ENCODE measurements at places on chromosomes 2 and 18.

DNA sequence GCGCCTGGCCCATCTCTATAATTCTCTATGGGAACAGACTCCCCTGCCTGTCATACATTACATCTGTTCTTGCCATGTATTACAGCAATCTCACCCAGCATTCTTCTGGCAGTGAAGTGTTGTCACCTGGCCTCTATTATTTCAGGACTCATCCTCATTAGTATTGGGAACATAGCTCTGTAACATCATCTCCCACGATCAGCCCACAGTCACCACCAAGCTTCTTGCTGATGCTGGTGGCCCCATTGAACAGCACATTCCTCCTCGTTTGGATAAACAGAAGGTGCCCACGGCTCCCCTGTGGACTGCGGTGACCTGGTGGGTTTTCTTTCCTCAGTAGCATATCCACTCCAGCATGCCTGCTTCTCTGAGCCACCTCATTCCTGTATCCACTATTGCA lies 21.5 kb downstream of the CHCHD5 start:
- DNase-seq: no peak

DNA sequence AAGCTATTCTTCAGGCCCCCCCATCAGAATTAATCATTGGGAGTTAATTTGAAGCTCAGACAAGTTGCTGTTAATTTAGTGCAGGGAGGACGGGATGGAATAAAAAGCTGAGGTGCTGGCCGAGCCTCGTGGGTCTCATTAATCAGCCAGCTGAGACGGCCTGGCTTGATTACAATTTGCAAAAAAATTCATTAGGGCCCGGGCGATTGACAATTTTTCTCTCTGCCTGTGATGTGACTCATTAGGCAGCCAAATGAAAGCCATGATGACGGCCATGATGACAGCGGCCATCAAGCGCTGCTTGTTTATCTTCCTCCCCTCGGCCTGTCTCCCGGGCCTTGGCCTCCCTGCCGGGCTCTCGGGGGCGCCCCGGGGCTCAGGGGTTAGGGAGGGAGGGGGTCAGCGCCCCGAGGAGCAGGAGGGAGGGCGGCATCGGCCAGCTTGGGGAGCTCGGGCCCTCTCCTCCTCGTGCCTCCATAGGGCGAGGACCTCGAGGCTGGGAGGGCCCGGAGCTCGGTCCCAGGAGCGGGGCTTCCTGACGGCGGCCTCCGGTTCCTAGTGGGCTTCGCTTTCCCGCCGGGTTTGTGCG lies 5.2 kb downstream of the GBX2 start:
- DNase-seq: no peak

DNA sequence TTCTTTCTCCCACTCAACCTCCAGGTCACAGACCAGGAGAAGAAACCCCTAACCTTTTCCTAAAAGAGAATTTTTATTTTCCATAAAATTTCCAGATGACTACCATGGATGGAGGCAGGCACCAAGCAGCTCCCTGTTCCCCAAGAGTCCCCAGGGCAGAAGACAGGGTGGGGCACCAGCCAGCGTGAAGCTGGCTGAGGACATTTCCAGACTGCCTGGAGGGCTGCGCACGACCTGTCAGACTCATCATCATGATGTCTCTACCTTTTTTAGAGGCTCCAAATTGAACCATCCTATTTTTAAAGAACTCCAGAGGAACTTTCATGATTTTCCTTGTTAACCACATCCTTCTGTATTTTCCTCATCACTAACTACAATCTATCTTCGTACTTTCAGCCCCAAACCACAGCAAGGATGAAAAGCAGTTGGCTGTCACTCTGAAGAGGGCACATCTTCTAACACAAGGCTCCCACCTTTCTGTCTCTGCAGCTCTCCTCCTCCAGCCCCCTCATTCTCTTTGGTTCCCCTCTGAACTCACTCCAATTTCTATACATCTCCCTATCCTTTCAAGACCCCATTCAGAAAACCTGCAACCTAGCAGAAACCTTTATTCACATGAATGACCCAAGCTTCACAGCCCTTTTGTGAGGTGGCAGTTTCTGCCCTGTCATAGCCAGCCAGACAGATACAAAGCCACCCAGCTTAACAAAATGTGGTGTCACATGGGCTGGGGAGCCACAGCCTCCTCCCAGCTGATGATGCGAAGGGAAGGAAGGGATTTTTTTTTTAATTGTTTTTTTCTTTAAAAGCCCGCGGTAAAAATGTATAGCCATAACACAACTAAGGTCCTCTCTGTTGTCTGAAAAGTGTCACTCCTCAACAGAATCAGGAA lies 11.1 kb downstream of the AMMECR1L start:
- no peak for DNase-seq

GRCh38 chr2:65465124-65465523 lies 32.7 kb upstream of the SPRED2 start:
- DNase-seq: no peak

- no peak for DNase-seq
Observed at GRCh38 chr18:39513186-39513585, 1947.6 kb upstream of the CELF4 start.

DNA sequence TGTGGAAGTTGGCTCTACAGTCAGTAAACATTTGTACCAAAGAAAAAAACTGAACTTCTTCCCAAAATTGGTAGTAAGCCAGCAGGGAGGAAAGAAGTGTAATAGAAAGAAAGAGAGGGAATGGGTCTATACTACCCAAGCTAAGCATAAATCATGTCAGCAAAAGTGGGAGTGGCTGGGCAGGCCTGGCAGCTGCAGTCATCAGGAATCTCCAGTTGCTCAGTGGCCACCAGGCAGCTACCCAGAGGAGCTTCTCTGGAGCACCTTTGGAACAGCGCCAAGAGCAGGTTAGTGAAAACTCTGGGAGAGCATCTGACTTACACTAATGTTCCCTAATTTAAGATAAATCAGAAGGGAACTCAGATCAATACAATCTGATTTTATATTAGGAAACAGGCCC lies 14.3 kb downstream of the FRZB start:
- DNase-seq: peak; percentile 54

DNA sequence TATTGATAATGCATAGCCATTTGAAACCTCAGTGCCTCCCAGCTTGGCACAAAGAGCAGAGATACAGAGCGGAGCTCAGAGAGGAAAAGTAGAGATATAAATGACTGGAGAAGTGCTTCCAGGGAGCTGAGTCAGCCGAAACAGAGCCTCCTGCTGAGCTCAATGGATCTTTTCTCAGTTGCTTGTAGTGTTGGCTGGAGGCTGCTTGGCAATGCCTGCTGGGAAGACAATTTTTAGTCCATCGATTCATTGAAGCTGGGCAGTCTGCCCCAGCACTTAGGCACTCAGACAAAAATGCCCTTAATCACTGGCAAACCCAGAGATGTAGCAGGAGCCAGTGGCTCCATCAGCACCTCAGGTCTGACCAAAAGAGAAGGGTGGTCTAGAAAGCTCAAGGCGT lies 81.3 kb upstream of the SETBP1 start:
- DNase-seq: no peak

- no peak for DNase-seq
Observed at GRCh38 chr2:175107146-175107545, 60.9 kb downstream of the ATF2 start.

DNA sequence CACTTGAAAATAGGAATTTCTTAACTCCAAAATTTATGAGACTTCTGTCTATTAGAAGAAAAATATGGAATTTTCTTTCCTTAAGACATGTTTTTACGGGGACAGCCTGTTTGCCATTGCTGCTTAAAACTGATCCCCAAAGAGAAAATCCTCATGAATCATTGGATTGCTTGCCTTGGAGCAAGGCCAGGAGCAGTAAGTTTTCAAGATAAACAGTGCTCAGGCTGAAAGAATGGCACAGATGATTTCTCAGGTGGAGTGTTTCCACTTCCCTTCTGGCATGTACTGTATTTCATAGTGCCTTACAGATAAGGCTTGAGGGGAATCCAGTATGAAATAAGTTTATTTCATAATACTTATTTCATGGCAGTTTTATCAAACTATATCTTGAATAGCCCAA lies 74.3 kb upstream of the MMADHC start:
- DNase-seq: no peak

DNA sequence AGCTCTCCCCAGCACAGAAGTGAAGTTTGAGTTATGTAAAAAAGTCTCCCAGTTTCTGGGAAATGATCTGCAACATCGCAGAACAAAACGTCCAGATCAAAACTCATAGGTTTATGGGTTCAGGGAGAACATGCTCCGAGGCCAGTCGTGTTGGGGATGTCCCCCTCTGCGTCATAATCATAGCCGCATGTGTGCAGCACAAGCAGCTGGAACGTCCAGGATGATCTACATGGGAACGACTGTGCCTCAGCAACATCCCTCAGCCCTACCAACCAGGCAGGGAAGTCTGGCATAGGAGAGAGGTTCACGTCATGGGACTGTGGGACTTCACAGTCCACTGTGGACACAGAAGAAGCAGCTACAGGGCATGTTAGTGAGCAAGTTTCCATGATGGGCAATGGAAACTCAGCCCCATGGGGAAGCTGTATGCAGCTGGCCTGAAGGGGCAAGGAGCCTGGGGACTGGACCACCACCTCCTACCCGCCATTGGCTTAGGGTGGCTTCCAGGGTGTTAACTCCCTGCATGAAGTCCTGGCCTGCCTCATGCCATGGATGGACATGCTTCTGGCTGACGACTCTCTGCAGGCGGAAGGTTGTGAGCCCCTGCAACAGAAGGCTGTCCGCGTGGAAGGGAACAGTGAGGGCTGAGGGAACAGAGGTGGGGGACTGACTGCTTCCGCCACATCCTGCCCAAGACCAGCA lies 96.9 kb downstream of the COPS8 start:
- DNase-seq: no peak

- DNase-seq: no peak
Observed at GRCh38 chr2:119546447-119546767, 2.2 kb downstream of the CFAP221 start.

- no peak for DNase-seq
Observed at GRCh38 chr18:79374408-79375171, 21.1 kb upstream of the NFATC1 start.

GRCh38 chr2:26000561-26001082 lies 18.3 kb upstream of the KIF3C start:
- DNase-seq: no peak

GRCh38 chr2:157262248-157262647 lies 4.7 kb downstream of the GALNT5 start:
- DNase-seq: no peak

- DNase-seq: peak; percentile 5
Observed at GRCh38 chr2:236063994-236064393, 104.2 kb downstream of the GBX2 start.

- DNase-seq: no peak
Observed at GRCh38 chr18:31243740-31244512, 74.0 kb upstream of the DSG1 start.

DNA sequence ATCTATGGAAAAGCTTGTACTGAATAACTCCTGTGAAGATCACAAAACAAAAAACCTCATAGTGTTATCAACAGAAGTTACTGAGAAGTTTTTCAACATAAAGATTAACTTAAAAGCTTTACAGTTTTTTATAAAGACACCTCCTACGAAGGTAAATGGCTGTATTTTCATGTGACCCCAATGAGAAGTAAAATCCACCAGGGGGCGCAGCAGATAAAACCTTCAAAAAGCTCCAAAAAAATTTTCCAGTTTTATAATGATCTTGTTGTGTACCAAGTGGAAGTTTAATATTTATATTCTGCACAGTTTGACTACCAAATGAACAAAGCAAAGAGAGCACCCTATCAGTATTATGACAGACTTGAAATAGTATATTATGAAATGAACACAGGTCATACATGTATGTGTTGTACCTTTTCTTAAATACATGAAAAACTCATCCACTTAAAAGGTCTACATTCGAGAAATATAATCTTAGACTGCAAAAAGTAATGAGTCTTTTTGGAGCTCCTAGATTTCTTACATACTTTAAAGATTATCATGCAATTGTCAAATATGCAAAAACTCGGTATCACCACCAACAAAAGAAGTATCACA lies 38.5 kb downstream of the PNO1 start:
- peak; percentile 41 for DNase-seq

- DNase-seq: peak; percentile 6
Observed at GRCh38 chr18:37019157-37019827, 190.4 kb downstream of the KIAA1328 start.

Data from SK-N-DZ (cell line).